ENCODE measurements at places on chromosomes 3 and 15.
A peak's percentile ranks its signal among the peaks of the same experiment; 100 is the strongest.

- no peak for DNase-seq
These were observed 276.6 kb upstream of the ZPLD1 start for GRCh38 chr3:102158080-102158740.

DNA sequence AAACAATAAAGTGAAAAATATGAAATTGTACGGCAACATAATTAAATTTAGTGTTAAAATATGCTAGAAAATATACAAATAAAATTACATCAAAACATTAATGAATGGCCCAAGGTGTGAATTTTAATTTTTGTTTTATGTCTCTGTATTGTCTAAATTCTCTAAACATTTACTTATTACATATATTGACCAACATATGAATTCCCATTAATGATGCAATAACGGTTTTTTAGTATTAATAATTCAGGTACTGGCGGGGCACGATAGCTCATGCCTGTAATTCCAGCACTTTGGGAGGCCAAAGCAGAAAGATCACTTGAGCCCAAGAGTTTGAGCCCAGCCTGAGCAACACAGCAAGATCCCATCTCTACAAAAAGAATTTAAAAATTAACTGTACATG, 20.6 kb upstream of the XRN1 start:
- DNase-seq = no peak

GRCh38 chr3:12268049-12268735, 20.7 kb upstream of the PPARG start:
- no peak for DNase-seq

DNA sequence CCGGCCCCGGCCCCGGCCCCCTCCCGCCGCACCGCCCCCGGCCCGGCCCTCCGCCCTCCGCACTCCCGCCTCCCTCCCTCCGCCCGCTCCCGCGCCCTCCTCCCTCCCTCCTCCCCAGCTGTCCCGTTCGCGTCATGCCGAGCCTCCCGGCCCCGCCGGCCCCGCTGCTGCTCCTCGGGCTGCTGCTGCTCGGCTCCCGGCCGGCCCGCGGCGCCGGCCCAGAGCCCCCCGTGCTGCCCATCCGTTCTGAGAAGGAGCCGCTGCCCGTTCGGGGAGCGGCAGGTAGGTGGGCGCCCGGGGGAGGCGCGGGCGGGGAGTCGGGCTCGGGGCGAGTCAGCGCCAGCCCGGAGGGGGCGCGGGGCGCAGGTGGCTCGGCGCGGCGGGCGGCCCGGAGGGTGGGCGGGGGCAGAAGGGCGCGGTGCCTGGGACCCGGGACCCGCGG, 352 bp downstream of the CHRD start:
- peak; percentile 59 for DNase-seq

DNA sequence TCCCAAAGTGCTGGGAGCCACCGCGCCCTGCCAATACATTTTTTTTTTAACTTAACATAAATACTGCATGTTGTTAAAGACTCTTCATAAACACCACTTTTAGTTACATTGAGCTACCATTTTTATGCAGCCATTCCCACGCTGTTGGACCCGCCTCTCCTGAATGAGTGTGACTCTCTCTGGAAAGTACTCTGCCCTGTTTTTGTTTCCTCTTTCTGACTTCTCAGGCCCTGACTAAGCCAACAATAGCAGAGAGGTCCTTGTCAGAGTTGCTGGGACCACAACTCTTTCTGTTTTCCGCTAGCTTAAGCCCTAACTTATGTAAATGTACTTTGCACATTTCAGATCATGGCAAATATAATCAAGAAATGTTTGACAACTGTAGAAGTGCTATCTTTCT, 35.2 kb downstream of the PARP15 start:
- DNase-seq = no peak

DNA sequence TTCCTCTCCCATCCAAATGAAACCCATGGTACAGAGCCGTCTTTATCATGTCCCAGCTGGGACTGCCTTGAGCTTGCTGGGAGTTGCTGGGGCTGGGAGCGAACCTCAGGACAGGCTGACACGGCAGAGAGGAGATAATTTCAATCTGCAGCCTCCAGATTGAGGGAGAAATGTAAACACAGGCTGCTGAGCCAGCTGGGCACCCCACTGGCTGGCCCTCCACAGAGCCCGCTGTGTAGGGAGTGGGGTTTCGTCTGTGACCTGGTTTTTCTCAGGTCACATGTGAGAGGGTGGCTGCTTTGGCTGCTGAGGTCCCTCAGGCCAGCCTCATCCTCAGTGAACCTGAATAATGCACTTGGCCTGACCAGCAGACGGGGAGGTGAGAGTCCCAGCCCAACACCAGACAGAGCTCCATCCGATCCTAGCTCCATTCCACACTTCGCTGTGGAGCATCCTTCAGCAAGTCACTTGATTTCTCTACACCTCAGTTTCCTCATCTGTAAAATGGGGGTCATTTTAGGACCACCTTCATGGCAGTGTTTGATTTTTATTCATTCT, 121.6 kb upstream of the MRPS22 start:
- no peak for DNase-seq

- DNase-seq = no peak
These were observed 61.4 kb upstream of the KLF13 start for GRCh38 chr15:31265090-31265870.

DNA sequence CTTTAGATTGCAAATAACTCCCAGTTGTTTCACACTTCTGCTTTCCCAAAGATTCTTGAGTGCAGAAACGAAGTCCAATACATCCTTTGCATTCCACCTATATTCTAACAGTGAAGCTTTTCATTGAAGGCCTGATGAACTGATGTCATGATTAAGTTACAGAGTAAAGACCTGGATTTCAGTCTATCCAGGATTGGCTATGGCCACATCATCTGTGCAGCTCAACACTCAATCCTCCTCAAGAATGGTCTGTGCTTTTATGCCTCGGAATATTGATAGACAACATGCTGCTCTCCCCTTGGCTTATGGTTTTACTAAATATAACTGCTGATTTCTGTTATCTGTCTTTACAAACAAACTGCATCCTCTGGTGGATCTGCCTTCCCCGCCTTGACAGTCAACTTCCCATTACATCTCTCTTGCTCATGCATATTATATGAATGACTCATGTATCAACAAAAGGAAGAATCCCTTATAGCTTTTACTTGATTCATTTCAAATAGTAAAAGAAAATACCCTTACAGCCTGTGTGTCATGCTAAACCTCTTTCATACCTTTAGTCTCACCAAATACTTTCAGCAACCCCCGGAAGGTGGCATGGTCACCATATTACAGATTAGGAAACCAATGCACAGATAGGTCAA, 59.5 kb downstream of the SCN11A start:
- DNase-seq = no peak

DNA sequence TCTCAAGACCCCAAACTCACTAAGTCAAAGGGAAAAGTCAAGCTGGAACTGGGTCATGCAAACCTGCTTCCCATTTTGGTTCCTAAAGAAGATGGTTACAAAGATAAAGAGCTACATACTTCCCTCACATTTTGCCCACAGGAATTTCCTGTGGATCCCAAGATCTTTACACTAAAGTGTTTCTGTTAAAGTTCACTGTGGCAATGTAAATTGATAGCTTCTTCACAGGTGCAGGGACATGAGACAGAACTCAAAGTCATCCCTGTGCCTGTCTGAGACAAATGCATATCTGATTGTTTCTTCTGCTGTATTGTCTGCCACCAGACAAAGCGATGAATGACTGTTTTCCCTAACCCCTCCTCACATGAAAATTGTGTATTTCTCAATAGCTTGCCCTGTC, 567.8 kb downstream of the ZIC1 start:
- no peak for DNase-seq

GRCh38 chr3:120161902-120162301, 67.7 kb upstream of the GSK3B start:
- no peak for DNase-seq

GRCh38 chr15:80984856-80985255, 4.8 kb downstream of the MESD start:
- no peak for DNase-seq

- no peak for DNase-seq
These were observed 43.2 kb downstream of the TMEM45A start for GRCh38 chr3:100535610-100535943.

DNA sequence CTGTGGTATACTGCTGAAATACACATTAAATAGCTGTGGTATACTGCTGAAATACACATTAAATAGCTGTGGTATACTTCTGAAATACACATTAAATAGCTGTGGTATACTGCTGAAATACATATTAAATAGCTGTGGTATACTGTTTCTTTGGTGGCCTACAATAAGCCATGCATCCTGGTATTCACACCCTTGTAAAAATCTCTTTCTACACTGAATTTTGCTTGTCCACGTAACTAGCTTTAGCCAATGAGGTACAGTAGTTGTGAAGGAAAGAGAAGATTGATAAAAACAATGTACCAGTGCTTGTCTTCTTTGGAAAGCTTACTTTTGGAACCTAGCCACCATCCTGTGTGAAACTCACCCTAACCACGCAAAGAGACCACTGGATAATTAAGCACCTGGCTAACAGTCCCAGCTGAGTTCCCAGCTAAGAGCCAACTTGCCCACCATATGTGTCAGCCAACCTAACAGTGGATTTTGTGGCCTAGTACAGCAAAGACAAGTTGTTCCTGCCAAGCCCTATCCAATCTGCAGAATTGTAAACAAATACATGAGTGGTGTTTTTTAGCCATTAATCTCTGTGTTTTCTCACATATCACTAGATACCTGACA, 103.4 kb upstream of the MELTF start:
- DNase-seq = no peak

GRCh38 chr3:117691526-117691925, 981.9 kb downstream of the TUSC7 start:
- no peak for DNase-seq

DNA sequence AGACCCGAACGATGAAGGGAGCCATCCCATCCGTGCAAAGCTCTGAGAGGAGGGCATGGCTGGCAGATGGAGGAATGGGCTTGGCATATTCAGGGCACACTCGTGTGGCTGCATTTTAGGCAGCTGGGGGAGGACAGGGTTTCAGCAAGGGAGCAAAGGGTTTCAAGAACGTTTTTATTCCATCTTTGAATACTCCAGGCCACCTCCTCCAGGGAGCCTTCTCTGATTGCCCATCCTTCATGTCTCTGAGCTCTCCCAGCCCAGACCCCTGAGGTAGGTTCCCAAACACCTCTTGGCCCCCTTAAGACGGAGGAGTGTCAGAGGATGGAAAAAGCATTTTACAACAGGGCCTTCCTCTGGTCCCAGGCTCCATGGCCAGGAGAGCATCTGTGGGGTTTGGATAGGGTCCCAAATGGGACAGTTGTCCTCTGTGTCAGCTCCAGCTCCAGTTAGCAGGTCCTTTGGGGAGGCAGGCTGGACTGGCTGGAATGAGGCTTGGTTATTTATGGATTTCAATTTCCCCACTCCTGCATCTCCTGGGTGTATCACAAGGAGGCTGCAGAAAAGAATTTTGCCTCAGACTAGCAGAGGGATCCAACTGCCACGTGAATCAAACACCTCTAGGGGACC, 17.7 kb upstream of the SLC6A1 start:
- no peak for DNase-seq

DNA sequence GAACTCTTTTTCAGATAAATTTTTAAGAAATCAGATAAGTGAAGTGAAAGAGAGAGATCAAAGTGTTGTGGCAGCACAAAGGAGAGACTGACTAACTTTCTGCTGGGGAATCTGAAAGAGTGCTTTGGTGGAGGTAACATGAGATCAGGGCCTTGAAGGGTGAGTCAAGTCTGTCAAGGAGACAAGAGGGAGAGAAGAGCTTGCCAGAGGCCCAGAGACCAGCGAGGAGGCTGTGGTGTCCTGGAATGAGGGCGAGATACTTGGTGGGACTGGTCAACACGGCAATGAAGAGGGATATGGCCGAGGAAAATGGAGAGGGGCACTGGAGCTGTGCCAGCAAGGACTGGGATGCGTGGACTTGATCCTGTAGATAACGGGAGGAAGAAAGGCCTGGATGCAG, 4.6 kb downstream of the TADA3 start:
- no peak for DNase-seq

DNA sequence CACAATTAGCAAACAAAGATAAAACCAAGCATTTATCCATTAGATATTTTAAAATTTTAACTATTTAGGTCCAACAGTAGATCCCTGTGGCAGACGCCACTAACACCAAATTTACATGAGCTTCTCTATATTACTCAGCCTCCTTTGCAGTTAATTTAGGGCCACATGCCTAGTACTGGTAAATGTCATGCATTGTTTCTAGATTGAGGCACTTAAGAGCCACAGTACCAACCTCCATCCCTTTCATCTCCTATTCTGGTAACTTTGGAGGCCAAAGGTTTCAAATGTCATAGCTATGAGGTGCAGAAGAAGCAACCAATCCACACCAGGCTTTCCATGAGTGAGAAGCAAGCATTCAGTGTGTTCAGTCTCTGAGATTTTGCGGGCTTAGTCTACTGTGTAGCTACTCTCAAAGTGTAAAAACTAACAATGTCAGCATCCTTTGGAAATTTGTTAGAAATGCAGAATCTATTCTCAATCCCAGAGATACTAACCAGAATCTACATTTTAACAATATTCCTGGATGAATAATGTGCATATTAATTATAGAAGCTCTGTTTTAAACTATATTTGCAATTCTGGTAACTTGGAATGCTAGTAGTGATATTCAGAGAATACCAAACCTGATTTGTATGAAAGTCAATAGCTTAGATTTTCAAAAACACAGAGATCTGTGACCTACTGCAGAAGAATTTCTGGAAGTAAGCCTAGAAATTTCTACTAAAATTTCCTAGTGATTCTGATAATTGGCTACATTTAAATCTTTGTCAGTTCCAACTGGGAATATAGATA, 206.3 kb upstream of the CD96 start:
- no peak for DNase-seq

GRCh38 chr3:171460725-171461524, 720 bp upstream of the TNIK start:
- DNase-seq = peak; percentile 77

- DNase-seq = no peak
These were observed 82.8 kb downstream of the PPARG start for GRCh38 chr3:12371525-12372140.

DNA sequence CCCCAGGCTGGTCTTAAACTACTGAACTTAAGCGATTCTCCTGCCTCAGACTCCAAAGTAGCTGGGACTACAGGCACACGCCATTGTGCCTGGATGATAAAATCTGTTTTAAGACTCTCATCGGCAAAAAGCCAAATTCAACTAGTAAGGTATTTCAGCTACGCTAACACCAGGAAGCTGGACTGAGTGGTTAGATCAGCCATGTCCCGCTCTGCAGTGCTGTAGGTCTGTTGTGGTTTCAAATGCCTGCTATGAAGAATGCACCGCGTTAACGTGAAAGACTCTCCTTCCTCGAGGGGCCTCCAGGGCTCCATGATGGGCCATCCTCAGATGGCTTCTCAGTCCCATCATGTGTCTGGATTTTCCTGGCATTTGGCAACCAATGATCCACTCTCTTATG, 70.2 kb downstream of the PCOLCE2 start:
- DNase-seq = no peak

- DNase-seq = no peak
These were observed 5.4 kb upstream of the LRRC15 start for GRCh38 chr3:194374935-194375334.

- no peak for DNase-seq
These were observed 366.2 kb downstream of the ZIC1 start for GRCh38 chr3:147775411-147775810.

DNA sequence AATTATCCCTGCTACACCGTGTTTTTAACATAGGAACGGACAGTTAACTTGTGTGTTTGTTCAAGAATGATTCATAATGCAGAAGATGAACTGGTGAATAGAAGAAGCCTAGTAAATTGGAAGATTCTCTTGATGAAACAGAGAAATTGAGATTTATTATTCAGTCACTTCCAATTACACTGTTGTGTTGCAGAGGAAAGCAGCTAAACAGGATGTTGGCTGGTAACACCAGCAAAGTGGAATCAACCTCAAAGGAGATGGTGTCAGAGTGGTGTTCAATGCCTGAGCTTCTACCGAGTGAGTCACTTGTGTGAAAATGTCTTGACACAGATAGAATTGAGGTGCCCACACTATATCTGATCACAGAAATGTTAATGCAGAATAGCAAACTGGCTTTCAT, 399.6 kb downstream of the LPP start:
- DNase-seq = no peak

Measured in anterior cingulate cortex (tissue), 58 donors.